ENCODE measurements at places on chromosomes 2 and 18.

GRCh38 chr2:240876475-240877251 lies 8.0 kb downstream of the AGXT start:
- DNase-seq, result no peak

DNA sequence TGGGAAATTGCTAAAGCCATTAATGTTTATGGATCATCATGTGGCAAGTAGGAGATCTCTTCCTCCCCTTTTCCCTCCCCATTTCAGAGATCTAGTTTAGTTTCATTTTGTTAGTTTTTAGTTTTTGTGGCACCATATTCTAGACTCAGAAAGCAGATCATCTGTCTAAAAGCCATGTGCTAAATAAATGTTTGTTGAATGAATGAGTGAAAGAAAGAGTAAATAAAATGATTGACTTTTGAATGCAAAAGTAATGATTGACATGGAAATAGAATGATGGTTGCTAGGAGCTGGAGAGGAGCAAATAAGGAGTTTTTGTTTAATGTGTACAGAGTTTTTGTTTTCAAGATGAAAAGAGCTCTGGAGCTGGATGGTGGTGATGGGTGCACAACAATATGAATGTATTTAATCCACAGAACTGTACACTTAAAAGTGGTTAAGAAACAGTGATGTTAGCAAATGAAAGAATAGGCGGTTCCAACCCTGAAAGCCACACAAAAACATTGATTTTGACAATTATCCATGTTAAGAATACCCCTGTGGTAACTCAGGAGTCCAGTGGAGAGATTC lies 23.6 kb downstream of the TMEM178A start:
- DNase-seq, result no peak

DNA sequence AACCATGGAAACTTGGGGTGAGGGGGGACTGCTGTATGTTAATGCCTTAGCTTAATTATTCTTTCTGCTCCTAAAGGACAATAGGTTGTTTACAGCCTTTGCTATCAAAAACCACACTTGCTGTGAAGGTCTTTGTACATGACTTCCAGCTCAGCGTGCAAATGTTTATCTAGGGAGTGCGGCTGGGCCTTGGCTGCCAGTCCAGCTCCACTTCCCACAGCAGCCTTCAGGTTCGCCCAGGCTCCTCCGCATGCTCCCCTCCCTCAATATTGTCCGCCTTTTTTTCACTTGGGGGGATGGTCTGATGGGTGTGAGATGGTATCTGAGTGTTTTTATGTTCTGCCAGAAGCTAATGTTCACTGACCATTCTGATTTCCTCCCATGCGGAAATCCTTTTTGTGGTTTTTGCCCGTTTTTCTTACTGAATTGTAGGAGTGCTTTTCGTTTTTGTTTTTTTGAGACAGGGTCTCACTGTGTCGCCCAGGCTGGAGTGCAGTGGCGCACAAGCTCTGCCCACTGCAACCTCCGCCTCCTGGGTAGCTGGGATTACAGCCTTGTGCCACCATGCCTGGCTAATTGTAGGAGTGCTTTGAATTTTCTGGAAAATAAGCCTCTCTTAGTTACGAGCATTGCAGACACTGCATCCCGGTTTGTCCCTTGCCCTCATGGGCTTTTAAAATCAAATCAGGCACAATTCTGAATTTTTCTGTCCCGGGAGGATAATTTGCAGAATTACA lies 28.8 kb downstream of the SH3BP4 start:
- no peak for DNase-seq

- peak; percentile 69 for DNase-seq
These were observed 51.7 kb upstream of the CCDC85A start for GRCh38 chr2:56132138-56132537.

DNA sequence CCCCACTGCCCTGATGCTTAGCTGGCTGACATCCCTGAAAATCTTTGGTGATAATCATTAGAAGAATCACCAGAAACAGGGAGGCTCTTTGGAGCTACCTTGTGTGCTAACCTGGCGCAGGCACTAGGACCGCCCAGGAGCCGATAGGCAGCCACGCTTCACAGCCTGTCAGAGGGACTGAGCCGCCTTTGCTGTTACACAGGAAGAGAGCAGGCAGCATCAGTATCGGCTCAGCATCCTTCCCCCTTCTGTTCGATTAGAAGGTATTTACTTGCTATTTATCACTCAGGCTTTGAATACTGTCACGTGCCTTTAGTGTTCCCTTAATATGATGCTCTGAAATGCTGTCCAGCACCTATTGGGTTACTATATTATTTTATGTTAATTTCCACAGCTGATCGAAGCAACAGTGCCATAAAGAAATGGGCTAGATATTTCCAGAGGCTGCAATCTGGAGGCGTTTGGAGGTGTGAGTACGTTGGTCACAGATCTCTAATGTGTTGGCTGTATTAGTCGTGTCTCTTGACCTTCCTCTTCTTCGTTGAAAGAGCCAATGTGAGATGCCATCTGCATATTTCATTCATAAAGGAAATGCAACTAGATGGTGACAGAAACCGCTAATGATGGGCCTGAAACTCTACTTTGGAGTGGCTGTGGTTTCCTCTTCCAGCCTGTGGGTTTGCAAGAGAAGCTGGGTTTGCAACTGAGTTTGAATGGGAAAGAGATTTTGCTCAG lies 110.4 kb upstream of the RAB27B start:
- peak; percentile 24 for DNase-seq

DNA sequence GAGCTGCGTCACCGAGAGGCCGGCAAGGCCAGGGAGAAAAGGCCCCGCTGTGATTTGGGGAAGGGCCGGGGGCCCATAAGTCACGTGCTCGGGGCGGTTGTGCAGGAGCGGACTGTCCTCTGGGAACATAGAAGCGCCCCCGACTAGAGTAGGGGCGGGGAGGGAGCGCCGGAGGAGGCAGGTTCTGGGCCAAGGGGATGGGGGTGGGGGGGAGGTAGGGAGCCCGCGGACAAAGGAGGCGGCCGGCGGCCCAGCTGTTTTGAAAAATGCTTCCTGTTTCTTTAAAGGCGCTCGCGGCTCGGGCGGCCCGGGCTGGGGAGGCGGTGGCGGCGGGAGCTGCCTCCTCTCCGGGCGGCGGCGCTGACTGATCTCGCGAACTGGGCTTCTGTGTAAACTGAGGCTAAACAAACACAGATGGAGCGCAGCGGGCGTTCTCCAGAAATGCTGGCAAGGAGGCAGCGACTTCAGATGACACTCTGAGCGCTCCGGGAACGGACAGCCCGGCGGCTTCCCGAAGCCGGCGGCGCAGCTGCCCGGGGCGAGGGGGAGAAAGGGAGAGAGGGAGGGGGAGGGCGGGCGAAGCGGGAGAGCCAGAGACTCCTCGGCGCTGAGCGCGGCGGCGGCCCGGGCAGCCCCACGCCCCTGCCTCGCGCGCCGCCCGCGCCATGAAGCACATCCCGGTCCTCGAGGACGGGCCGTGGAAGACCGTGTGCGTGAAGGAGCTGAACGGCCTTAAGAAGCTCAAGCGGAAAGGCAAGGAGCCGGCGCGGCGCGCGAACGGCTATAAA lies at the start of gene ATOH8:
Gene ATOH8, plus strand, starts transcription at position 467 of the 788 bp plus-strand sequence. Its CDS starts 199 bp downstream, at position 666.
- DNase-seq, result peak; percentile 84

- no peak for DNase-seq
These were observed 58.0 kb upstream of the ARL5A start for GRCh38 chr2:151886241-151886640.

- no peak for DNase-seq
These were observed 67.4 kb downstream of the MOGAT1 start for GRCh38 chr2:222738809-222739208.

DNA sequence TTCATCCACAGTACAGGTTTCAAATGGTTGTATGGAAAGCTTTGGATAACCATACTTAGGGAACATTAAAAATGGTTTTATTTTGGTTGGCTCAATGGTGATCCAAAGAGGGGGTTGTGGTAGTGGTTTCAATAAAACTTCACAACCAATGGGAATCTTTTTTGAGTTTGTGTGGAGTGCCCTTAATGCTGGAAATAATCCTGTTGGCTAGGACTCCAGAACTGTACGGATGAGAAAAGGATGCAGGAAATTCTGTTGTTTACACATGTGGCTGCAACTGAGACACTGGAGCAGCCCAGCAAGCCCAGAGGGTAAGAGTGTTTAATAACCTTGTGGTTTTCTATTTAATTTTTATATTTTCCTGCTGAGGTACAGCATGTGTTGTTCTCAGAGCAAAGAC lies at the start of gene CCDC102B:
Gene CCDC102B, plus strand, starts transcription at position 210 of the 400 bp plus-strand sequence. CDS start 38,684 bp downstream, outside the sequence.
- peak; percentile 37 for DNase-seq

- no peak for DNase-seq
These were observed 326.5 kb downstream of the SATB2 start for GRCh38 chr2:199131136-199131655.

- no peak for DNase-seq
These were observed 170.5 kb upstream of the KCNJ3 start for GRCh38 chr2:154527962-154528361.

DNA sequence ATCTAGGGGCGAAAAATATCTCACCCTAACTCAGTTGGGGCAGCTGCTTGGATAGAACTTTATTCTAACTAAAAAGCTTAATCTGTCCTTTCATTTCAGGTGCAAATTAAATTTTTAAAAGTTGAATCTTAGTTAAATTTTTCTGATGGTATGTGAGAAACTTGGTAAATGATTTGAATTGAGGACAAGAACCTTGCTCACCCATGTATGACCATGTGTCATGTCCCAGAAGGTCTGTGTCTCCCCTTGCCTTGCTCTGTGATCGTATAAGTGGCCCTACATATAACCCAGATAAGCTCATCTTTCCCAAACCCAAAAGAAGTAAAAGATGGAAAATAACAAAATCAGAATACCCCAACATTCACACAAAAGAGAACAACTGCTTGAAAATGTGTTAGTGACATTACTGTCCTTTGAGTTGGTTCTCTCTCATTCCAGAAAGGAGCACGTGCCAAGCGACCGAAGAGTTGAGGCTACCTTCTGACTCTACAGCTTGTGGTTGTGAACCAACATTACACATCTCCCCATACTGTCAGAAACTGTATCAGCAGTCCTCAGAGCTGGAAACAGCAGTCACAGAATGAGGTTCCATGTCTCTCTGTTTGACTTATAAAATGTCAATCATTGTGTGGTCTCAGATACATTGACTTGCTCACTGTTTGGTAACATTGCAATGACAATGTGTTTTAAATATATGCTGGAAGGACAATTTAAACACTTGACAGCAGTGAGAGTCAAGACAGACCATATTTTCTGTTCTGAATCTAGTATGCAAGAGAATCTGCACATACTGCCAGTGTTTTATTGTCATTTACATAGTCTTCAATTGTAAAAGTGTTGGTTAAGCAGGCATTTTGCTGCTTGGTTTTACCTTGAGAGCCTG lies 46.3 kb upstream of the TANK start:
- no peak for DNase-seq

DNA sequence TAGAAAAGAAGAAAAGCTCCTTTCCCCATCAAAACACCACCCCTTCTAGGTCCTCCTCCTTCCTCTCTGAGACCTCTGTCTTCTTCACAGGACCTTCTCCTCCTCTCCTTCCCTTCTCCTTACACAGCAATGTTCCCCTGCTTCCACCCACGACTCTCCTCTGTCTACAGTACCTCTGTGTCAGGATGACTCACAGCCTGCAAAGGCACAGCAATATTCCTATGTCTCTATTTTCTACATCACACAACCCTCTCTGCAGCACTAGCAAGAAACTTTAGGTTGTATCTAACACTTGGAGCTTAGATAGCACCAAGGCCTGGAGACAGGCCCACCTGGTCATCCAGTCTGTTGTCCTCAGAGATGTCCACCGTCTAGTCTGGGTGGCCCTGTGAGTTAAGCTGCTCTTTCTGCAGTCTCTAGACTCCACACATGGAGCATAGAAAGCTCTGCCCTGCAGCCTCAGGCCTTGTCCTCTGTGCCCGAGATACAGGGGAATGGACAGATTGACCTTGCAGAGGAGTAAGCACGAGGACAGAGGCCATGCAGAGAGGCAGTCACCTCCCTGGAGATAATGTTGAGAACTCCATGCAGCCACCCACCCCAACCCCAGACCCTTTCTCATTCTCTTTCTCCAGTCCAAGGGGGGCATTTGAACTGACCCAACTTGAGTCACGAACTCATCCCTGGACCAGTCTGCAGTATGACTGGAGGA lies 212.0 kb downstream of the TNS1 start:
- DNase-seq, result no peak

DNA sequence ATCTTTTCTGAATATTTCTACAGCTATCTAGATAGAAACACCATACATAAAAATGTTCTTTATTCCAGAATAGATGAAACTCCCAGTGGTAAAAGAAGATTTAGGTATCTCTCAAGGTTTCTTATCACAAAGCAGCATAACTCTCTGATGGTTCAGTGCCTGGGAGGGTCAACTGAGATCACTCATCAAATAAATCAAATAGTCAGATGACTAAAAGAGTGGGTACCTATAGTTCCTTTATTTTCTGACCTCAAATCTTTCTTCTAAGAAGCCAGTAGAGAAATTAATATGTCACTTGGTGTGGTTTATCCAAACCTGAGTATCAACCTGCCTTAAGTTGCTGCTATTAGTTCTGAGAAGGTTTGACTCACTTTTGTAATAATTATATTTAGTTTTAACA lies 120.9 kb downstream of the TMEFF2 start:
- DNase-seq, result no peak

GRCh38 chr2:8441986-8442385 lies 239.9 kb upstream of the ID2 start:
- no peak for DNase-seq

- no peak for DNase-seq
These were observed 109.2 kb downstream of the SCN2A start for GRCh38 chr2:165348441-165348840.

- no peak for DNase-seq
These were observed 76.4 kb downstream of the COL6A3 start for GRCh38 chr2:237337586-237337985.

DNA sequence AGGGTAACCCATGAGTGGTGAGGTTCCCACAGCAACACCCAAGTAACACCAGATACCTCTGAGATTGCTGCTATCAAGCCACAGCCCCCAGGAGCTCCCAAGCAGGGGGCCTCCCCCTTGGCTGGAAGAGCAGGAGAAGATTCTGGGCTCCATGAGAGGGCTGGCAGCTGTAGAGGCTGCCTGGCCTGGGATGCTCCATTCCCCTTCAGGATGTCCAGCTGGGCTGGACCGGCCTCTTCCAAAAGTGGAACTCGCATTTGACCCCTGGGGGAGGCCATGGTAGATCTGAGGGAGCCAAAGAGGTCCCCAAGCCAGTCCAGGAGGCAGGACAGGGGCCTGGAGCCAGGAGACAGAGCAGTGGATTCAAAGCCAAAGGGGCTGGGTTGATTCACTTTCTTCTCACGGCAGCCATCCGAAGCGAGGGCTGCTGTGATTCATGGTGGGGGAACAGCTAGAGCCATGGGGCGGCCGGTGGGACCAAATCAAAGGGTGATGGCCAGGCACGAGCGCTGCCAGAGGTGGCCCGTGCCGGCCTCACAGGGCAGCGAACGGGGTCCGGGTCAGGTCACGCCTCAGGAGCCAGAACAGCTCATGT lies 95.3 kb upstream of the ID2 start:
- no peak for DNase-seq

- DNase-seq, result peak; percentile 79
These were observed at the start of gene KLHL30 for GRCh38 chr2:238138331-238139195. TSS of gene KLHL30 (plus strand) at chr2:238138668. CDS start at chr2:238140755, 2,087 bp downstream.

- DNase-seq, result no peak
These were observed 183.2 kb downstream of the UXS1 start for GRCh38 chr2:106010818-106011355.

- peak; percentile 54 for DNase-seq
These were observed 48.0 kb upstream of the ATP6V1B1 start for GRCh38 chr2:70887550-70888246.

Measured in tongue (tissue), 3 donors.